ENCODE measurements at places on chromosomes 3 and 15. TPM values are rescaled to one million over a fixed set of nuclear protein-coding genes. Genes with fewer than 3 reads are reported as not detected.

The GOLGA6B gene
- total RNA-seq, result not detected

The TMEM266 gene
- total RNA-seq, result 0.26 TPM

DNA sequence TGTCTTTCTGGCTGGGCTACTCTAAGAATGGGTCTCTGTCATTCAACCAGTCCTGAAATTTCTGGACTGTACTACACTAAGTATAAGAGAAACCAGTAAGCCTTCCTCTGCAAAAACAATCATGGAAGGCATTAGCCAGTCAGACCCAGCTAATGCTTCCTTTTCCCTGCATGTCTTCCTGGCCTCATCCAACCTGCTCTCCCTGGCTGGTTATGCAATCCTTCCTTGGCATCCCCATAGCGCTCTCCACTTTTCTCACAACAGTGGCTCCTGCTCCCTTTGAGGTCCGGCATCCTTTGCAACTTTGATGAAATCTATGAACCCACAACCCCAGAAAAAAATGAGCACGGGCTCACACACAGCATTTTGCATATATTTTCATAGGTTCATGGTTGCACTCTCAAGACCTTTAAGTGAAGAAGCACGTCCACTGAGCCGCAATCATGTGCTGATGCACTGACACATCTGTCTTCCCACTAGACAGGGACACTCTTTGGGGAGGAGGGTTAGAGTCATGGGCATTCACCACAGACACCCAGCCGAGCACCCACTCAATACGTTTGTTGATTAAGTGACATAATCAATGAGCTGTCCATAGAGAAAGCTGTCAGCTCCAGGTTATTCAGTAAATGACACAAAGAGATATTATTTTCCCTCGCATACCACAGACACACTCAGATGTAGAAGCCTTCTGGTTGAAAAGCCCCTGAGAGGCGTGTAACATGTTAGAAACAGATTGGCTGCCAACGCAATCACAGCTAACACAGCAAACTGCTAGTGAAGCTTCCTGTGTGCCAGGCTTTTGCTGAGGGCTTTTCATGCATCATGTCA is 66.7 kb downstream of the PLD1 start:
- peaks cover 6% of the 10 kb centered on the region for H3K4me1 ChIP-seq
- H3K4me3 ChIP-seq, result no peak overlapping the region
- DNase-seq, result no peak
- H3K36me3 ChIP-seq, result no peaks in the 10 kb centered on the region

The NR1I2 gene
- 0.12 TPM for total RNA-seq

DNA sequence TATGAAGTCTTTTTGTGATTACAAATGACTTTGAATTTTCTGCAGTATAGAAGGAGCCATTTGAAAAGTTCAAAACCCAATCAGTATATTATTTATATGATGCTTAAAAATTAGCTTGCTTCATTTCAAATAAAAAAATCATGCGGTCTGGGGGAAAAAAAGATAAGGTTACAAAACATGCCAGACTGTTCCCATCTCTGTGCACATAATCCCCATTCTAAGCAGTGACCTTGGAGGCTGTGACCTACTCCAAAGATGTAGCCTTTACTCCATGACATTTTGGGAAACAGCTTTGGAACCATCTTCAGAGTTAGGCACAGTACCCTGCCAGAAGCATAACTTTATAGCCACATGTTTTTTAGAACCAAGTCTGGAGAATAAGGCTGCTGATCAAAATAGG is 447.7 kb upstream of the WNT5A start:
- no peak overlapping the region for H3K27ac ChIP-seq
- DNase-seq, result no peak
- H3K4me1 ChIP-seq, result no peaks in the 10 kb centered on the region
- H3K4me3 ChIP-seq, result no peak overlapping the region
- no peaks in the 10 kb centered on the region for H3K27me3 ChIP-seq

- H3K27ac ChIP-seq, result no peak overlapping the region
- peak; percentile 94 for DNase-seq
- no peaks in the 10 kb centered on the region for H3K36me3 ChIP-seq
These were observed 4.1 kb downstream of the LOXL1 start for GRCh38 chr15:73930371-73930770.

DNA sequence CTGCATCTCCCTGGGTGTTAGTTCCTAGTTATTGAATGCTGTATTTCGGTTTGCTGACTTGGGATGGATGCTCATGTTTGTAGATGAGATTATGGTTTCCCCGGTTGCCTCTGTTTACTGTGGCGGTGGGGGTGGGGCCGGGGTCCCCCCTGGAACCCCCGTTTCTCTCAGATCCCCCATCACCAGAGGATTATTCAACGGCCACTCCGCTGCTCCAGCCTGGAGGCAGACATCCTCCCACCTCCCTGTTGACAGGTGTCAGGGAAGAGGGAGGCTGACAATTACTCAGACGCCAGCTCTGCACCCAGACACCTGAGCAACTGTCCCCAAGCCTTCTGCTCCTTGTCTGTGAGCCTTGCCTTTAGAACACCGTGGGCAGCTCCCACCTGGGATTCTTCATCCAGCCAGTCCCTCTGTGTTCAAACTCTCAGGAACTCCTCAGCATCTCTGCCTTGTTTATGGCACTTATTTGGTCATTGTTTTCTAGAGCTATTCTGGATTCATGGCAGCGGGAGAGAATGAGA is 95.9 kb upstream of the PRR20G start:
- H3K4me3 ChIP-seq, result no peak overlapping the region
- H3K27ac ChIP-seq, result no peak overlapping the region
- no peaks in the 10 kb centered on the region for H3K36me3 ChIP-seq
- no peaks in the 10 kb centered on the region for H3K27me3 ChIP-seq
- H3K4me1 ChIP-seq, result no peaks in the 10 kb centered on the region

DNA sequence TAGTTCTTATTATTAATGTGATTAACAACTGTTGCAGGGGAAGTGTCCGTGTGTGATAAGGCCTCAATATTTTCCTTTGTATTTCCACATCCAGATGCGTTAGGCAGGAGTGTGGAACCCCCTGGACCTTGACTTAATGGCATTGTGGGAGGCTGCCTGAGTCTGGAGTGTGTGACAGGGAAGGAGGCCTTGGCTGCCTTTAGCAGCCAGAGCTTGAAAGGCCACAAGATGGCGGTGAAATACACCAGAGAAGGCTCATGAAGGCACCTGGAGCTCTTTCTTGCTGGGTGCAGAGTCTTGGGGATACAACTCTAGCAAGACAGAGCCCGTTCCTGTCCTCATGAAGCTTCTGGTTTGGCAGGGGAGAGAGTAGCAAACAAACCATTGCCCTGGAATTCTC is 36.9 kb downstream of the POLR2M start:
- no peaks in the 10 kb centered on the region for H3K4me1 ChIP-seq
- no peaks in the 10 kb centered on the region for H3K36me3 ChIP-seq
- no peak overlapping the region for H3K4me3 ChIP-seq

- H3K27ac ChIP-seq, result no peak overlapping the region
- no peak overlapping the region for H3K4me3 ChIP-seq
These were observed 106.1 kb downstream of the RFTN1 start for GRCh38 chr3:16407366-16407765.
